ENCODE measurements at places on chromosomes 3 and 15. TPM values are rescaled to one million over a fixed set of nuclear protein-coding genes. Genes with fewer than 3 reads are reported as not detected.

DNA sequence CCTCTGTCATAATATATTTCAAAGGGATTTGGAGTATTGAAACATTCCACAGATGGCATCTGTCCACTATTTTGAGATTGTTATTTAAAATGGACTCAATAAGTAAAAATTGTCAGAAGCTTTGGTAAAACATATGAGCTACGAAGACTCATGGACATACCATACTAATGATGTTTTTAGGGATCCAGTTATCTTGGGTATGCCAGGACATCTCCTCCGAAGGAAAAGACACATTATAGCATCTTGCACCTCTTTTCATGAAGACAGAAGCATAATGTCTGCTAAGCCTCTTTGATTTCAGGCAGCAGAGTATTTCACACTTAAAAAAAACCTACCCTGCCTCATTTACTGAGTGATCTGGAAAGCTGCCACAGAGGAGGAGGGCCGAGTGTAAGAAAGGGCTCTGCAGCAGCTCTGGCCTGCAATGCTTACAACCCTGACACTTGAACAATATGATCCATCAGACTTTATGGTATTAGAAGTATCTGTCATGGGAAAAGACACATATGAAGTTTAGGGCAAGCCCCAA, 284.8 kb downstream of the TUSC7 start:
- H3K4me3 ChIP-seq = no peak overlapping the region
- no peaks in the 10 kb centered on the region for H3K27me3 ChIP-seq
- H3K4me1 ChIP-seq = no peaks in the 10 kb centered on the region
- no peaks in the 10 kb centered on the region for H3K36me3 ChIP-seq
- DNase-seq = no peak

DNA sequence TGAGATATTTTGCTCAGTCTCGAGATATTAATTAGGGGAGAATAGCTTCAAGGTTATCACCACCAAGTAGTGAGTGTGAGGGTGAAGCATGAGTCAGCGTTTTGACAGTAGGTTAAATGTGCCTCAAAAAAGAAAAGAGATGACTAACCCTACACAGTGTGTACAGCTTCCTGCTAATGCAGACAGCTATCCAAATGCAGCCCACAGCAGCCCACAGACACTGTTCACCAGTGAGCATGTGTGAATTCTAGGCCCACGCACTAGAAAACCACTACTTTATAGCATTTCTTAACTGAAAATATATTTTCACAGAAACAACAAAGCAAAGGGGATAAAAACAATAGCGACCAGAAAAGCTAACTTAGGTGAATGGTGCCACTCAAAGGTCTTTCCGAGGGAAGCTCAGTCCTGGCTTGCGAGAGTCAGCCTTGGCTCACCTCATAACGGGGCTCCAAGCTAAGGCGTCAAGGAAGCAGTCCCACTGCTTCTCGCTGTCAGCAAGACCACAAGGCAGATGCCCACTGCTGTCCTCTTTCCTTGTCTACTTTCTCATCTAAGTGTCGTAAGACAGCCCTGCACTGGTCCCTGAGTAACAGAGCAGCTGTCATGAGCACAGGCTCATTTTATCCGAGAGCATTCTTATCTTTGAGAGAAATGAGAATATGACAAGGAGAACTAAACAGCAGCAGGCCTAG, 47.6 kb downstream of the TXNRD3 start:
- H3K27ac ChIP-seq = no peak overlapping the region
- peaks cover 7% of the 10 kb centered on the region for H3K36me3 ChIP-seq
- no peaks in the 10 kb centered on the region for H3K4me1 ChIP-seq
- DNase-seq = no peak
- no peaks in the 10 kb centered on the region for H3K27me3 ChIP-seq

Gene ANKRD34C
- total RNA-seq = not detected

- DNase-seq = peak; percentile 63
- no peaks in the 10 kb centered on the region for H3K4me1 ChIP-seq
- no peaks in the 10 kb centered on the region for H3K27me3 ChIP-seq
- no peak overlapping the region for H3K4me3 ChIP-seq
- H3K27ac ChIP-seq = no peak overlapping the region
These were observed 4.3 kb upstream of the OR5H6 start for GRCh38 chr3:98259707-98260106.

Gene SV2B
- total RNA-seq = 0.07 TPM

Gene CCR1
- not detected for total RNA-seq

- DNase-seq = no peak
- peaks cover 16% of the 10 kb centered on the region for H3K4me1 ChIP-seq
- 0 out of 3 replicates have a peak overlapping the region, but pooled peaks have one; percentile 23 for H3K4me3 ChIP-seq
- no peaks in the 10 kb centered on the region for H3K36me3 ChIP-seq
These were observed 74.9 kb downstream of the SIDT1 start for GRCh38 chr3:113607219-113607596.

Gene PRSS50
- total RNA-seq = 0.24 TPM

DNA sequence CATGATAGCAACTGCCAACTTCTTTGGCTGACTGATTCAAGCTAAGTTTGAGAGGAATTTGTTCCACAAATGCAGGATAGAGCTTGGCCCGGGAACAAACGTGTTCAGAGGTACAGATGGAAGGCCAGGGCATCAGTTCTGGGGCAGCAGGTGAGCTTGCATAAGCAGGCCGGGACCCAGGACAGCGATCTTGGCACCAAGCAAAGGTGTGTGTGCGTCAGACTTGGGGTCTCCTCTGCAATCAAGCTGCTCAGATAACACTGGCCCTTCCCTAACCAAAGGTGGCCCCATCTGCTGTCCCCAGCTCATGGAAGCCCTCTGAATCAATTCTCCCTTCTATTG, 155.6 kb downstream of the MEGF11 start:
- no peaks in the 10 kb centered on the region for H3K36me3 ChIP-seq
- H3K27me3 ChIP-seq = no peaks in the 10 kb centered on the region
- DNase-seq = no peak
- H3K4me3 ChIP-seq = no peak overlapping the region
- no peaks in the 10 kb centered on the region for H3K4me1 ChIP-seq

DNA sequence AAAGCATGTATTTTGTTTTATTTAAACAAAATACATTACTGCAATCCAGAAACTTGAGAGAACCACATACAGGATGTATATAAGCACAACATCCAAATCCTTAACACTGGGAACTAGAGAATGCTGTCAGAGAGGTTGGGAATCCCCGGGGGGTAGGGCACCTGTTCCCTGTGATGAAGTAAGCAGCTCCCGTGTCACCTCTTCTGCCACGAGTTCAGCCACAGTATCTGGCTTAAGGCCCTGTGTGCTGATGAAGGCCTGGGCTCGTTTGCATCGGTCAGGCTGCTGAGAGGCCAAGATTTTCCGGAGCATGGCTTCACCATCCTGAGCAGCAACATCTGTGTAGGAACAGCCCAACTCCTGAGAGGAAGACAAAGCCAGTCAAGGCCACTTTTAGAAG, 36.4 kb downstream of the EIF3J start:
- H3K4me1 ChIP-seq = no peaks in the 10 kb centered on the region
- H3K27ac ChIP-seq = no peak overlapping the region
- H3K36me3 ChIP-seq = peaks cover 42% of the 10 kb centered on the region
- DNase-seq = no peak

DNA sequence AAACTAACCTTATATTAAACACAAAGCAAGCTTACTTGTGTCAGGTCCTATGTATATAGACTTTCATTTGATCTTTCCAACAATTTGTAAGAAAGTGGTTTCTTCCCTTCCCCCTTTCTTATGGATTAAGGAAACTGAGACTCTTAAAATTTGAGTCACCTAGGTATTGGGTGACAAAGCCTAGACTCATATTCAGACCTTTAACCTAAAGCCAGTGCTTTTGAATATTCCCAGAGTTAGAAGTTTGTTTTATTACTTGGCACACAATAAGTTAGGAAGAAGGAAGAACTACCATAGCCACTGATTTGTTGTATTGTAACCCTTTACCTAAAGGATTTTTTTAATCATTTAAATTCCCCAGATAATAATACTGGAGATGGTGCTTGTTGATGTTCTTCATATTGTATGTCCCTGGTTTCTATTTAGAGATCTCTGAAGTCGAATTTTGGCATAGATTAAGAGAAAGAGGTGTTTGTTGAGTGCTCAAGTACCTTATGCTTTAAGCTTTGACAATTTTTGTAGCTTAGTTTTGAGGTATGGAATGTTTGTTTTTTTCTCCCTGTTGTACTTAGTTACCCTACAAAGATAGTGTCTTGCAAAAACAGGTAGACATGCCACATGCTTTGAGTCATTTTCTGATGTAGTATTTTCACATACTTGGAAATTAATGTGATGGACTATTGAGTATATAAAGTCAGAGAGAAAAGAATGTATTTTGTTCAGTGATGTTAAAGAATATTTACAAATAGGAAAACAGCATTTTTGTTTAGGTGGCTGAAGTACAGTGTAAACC, 11.2 kb downstream of the TSC22D2 start:
- DNase-seq = no peak
- H3K27me3 ChIP-seq = no peaks in the 10 kb centered on the region
- no peaks in the 10 kb centered on the region for H3K36me3 ChIP-seq
- no peak overlapping the region for H3K27ac ChIP-seq
- H3K4me1 ChIP-seq = no peaks in the 10 kb centered on the region

Gene GOLGA8Q
- not detected for total RNA-seq

Gene ULK3
- total RNA-seq = 34.0 TPM

Gene MEX3B
- 10.4 TPM for total RNA-seq

- no peak overlapping the region for H3K27ac ChIP-seq
- peaks cover 9% of the 10 kb centered on the region for H3K4me1 ChIP-seq
- DNase-seq = no peak
- H3K27me3 ChIP-seq = no peaks in the 10 kb centered on the region
These were observed 27.9 kb upstream of the ACP3 start for GRCh38 chr3:132289316-132289715.
